Stimulated activated CD4-positive, alpha-beta T cell treated with anti-CD3 and anti-CD28 coated beads, Interleukin-2, amount 100 ng/mL, for 4 hours (primary cell): ENCODE measurements at places on chromosomes 7 and 10.

DNA sequence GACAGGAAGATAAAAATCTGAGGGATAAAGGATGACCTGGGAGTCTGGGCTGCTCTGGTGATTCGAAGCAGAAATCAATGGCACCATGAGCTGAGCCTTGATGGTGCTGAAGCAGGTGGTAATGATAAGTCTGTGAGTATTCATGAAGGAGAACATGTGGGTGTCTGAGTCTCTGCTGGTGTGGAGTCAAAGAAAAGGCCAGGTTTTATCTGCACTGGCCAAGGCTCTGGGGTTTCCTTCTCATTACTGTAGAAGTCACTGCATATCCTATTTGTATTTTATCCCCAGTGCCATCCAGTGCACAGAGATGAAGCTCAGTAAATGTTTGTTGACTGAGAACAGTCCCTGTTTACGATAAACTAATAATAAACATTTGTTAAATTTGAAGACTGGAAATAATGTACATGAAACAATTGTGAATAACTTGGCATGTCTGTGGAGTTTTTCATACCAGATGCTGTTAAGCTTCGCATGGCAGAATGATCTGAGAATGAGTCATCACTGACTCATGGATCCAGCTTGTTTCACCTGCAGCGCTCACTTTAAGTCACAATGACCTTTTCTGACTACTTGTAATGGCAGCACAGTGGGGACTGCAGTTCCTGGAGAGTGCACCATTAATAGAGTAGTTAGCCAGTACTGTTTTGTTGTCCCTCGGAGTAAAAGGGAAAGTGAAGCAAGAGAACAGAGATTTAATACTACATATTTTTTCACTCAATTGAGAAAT lies 538.5 kb downstream of the HTR7 start:
- DNase-seq: no peak

- DNase-seq: no peak
Observed at GRCh38 chr10:31757831-31758230, 170.8 kb downstream of the ARHGAP12 start.

DNA sequence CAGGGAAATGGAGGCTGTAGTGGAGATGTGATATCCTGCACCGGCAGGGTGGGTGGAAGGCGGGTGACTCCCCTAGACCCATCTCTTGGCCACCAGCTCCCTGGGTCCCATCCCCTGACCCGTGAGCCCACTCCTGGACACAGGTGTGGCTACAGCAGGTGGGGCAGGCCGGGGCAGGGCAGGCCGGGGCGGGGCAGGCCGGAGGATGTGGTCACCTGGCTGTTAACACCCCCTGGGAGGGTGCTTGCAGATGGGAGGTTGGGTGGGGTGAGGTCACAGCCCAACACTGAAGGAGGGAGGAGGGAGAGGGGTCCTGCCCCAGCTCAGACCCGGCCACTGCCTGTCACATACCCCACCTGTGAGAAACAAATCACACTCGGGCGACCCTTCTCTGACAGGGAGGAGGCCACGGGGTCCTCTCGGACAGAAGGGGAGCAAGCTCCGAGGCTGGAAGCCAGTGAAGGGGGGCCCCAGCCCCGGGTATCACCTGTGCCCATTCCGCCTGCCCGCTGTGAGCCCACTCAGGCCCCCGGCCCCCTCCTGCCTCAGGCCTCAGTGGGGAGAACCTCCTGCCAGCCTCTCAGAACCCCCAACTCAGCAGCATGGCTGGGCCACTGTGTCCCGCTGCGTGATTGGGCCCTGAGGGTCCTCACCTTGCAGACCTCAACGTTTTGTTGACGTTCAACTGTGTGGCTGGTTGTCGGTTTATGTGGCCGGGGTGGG lies 74.0 kb downstream of the MICALL2 start:
- DNase-seq: no peak

- DNase-seq: no peak
Observed at GRCh38 chr10:88971221-88972061, 18.9 kb upstream of the ACTA2 start.

DNA sequence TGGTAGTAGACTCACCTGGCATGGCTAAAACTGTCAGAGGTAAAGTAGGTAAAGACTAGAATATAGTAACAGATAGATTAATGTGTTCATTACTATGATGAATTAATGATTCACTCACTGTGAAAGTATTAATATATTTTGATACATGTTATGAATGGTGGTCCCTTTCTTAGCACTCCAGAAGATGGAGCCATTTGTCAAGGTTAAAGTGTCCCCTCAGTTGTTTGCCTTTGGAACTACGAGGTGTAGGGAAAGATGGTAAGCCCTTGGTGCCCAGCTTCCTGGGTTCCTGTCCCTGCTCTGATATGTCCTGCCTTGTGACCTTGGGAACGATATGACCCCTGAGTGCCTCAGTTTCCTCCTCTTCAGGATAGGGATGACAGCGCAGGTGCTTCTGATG lies 49.4 kb downstream of the HTRA1 start:
- DNase-seq: no peak

GRCh38 chr7:28853834-28854749 lies 104.0 kb downstream of the TRIL start:
- peak; percentile 41 for DNase-seq

GRCh38 chr10:8331896-8332729 lies 277.6 kb downstream of the GATA3 start:
- DNase-seq: peak; percentile 75

DNA sequence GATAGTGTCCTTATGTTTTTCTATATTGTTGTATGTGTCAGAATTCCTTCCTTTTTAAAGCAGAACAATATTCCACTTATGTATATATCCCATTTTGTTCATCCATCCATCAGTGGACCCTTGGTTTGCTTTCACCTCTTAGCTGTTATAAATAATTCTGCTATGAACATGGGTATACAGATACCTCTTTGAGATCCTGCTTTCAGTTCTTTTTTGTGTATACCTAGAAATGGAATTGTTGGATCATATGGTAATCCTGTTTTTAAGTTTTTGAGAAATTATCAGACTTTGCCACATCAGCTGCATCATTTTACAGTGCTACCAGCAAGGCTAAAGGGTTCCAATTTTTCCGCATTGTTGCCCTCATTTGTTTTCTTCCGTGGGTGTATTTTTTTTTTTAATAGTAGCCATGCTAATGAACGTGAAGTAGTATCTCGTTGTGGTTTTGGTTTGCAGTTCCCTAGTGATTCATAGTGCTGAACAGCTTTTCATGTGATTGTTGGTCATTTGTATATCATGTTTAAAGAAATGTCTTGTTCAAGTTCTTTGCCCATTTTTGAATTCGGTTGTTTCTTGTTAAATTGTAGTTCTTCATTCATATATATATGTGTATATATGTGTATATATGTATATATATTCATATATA lies 87.8 kb downstream of the LCOR start:
- no peak for DNase-seq

- no peak for DNase-seq
Observed at GRCh38 chr10:33274096-33274785, 60.2 kb downstream of the NRP1 start.

DNA sequence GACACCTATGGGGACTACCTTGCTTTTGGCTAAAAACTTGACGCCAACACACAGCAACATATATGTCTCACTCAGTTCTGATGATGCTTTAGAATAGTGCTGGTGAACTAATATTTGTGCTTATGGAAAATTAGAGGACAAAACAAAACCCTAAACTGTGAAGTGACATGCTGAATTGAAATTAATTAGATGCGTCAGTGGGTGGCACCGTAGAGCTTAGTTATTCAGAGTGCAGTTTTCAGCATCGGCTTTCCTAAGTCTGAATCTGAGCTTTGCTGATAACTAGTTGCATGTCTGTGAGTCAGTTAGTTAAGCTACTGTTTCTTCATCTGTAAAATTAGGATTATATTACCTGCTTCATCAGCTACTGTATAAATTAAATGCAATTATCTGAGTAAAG lies 245.0 kb upstream of the SORCS1 start:
- no peak for DNase-seq

GRCh38 chr10:24651923-24652322 lies 71.8 kb downstream of the ARHGAP21 start:
- DNase-seq: no peak

GRCh38 chr10:95306851-95307250 lies 16.0 kb upstream of the PDLIM1 start:
- no peak for DNase-seq

DNA sequence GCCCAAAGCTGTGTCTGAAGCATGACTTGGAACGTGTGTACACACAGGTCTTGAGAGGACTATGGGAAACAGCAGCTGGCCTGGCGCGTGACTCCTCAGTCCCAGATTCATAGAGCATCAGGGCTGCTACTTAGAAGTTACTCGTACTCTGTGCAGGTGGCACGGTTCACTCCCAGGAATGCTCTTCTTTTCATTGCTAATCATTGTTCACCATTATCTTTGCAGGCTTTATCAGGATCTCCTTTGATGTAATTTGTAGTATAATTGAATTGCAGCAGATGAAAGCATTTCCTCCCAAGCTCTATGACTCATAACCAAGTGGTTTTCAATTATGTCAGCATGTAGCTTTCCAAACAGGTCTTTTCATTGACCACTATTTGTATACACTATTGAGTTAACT lies 938.9 kb downstream of the NRG3 start:
- DNase-seq: no peak

DNA sequence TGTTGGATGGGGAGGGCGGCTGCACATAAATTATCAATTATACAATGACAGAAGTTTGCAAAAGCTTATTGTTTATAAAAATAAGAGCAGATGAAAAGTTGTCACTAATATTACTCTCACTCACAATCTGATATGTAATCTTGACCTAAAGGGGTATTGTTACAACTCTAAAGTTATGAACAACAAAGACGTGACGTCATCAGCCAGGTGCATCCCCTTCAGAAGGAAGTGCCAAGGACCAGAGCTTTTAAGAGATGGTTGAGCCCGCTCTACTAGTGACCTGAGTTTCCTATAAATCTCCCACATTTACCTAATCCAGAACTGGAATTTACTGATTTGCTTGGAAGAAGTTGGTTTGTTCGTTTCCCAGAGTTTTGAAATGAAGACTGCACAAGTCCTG lies 247.7 kb upstream of the MGMT start:
- DNase-seq: no peak

DNA sequence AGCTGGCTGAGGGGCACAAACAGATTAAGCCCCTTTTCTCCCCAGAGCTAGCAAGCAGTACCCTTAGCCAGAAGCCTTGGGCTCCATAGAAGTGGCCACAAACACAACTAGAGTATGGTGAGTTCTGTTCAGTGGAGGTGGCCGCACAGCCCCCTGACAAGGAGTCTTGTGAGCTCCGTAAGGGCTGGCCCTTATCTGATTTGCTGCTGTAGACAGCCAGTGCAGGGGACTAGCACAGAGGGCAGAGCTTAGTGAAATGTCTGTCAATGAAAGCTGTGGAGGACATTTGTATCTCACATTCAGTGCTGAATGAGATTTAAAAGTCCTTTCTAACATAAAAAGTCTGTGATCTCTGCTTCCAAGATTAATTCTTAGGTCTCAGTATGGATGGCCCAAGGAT lies 137.3 kb downstream of the AUTS2 start:
- DNase-seq: no peak

DNA sequence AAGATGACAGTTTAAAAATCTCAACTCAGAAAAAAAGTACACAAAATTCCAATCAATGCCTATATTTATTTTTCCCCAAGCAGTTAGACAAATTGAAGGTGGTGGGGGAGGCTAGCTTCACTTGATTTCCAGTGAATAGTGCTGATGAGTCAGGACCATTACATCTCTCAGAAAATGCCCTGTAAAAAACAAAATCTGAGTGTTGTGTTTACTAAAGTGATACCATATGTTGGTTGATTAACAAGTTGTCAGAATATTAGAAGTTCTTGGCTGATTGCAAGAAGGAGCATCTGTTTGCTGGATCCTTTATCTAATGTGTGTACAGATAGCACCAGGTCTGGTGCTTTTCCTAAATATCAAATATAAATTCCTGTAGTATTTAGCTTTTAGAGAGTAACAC lies 31.3 kb upstream of the KIAA1217 start:
- DNase-seq: no peak

DNA sequence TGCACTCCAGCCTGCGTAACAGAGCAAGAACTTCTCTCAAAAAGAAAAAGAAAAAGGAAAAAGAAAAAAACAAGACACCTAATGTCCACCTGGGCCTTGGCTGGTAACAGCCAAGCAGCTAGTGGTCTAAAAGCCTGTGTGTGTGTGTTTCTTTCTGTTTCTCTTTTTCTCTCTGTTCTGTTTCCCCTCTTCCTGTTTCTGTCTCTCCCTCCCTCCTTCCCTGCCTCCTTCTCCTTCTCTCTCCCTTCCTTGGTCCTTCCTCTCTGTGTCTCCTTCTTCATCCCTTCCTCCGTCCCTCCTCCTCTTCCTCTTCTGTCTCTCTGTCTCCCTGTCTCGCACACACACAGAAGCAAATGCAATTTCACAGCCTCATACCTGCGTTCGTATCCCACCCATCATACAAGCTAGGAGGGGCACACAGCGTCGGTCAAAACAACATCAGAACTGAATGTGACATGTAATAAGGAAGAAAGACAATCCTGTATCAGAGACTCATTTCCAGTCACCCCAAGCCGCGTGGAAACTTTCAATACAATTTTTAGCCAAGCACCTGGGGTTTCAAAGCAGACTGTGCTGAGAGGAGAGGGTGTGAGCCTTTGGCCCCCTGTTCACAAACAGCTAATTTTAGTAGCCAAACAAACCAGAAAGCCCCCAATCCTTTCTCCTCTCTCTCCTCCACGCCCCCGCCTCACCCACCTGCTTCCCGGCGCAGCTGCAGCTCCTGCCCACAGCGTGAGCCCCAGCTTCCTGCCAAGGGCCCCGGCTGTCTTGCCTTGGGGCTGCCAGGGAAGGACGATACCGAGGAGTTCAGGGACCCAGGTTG lies 50.2 kb upstream of the GNA12 start:
- DNase-seq: peak; percentile 38

DNA sequence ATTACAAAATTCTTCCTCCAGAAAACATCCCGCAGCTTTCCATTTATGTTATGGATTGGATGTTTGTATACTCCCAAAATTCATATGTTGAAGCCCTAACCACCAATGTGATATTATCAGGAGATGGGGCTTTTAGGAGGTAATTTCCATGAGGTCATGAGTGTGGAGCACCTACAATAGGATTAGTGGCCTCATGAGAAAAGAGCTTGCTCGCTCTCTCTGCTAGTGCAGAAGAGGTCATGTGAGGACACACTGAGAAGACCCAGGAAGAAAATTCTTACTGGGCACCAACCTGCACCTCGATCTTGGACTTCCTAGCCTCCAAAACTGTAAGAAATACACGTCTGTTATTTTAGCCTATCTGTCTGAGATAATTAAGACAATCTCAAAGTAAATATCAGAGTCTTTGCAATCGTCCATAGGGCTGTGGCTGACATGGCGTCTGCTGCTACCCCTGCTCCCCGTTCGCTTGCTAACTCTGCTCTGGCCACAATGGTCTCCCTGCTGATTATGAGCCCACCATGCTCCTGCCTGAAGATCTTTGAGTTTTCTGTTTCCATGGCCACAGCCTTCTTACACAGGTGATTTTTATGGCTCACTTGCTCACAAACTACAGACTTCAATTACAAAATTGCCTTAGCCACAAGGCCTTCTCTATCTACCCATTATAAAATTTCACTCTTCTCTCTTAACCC lies 333.3 kb downstream of the CACNA2D1 start:
- no peak for DNase-seq

GRCh38 chr10:11517150-11517549 lies 94.3 kb downstream of the USP6NL start:
- DNase-seq: no peak
